ENCODE measurements at places on chromosomes 12 and 14.

DNA sequence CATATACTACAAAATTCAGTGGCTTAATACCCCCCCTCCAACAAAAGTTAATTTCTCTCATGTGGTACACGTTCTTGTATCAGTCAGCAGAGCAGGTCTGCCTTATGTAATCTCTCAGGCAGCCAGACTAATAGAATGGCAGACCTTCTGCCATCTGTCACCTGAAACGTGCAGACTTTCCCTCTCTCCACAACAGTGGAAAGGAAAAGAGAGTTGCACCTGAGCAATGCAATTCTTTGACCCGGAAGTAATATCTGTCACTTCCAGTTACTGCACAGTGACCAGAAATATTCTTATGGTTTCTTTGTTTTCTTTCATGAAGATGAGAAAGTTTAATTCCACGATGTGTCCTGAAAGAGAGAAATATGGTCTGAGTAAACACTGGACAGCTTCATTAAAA lies 14.4 kb downstream of the KERA start:
- no peak for DNase-seq

GRCh38 chr12:104480826-104481440 lies 24.2 kb downstream of the CHST11 start:
- DNase-seq: no peak

- no peak for DNase-seq
These were observed 111.1 kb downstream of the SPTSSA start for GRCh38 chr14:34350903-34351302.

DNA sequence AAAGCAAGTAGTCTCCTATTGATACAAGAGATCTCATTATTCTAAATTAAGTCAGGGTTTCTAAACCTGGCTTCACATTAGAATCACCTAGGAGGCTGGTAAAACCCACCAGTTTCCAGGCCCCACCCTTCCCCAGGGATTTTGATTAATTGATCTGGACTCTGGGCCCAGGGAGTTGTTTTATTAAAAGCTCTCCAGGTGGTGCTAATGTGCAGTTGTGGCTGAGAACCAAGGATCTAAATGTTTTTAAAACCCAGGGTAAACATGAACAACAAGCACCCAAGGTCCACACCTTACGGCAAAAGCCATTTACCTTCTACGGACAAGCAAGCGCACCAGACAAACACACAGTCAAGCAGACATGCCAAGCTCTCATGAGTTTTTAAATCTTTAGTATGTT lies 73.9 kb downstream of the SLC2A13 start:
- no peak for DNase-seq

- no peak for DNase-seq
These were observed 101.6 kb downstream of the CFAP54 start for GRCh38 chr12:96590970-96591369.

DNA sequence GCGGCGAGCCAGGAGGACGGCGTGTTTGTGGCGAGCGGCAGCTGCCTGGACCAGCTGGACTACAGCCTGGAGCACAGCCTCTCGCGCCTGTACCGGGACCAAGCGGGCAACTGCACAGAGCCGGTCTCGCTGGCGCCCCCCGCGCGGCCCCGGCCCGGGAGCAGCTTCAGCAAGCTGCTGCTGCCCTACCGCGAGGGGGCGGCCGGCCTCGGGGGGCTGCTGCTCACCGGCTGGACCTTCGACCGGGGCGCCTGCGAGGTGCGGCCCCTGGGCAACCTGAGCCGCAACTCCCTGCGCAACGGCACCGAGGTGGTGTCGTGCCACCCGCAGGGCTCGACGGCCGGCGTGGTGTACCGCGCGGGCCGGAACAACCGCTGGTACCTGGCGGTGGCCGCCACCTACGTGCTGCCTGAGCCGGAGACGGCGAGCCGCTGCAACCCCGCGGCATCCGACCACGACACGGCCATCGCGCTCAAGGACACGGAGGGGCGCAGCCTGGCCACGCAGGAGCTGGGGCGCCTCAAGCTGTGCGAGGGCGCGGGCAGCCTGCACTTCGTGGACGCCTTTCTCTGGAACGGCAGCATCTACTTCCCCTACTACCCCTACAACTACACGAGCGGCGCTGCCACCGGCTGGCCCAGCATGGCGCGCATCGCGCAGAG lies 873 bp downstream of the PLXNC1 start:
- DNase-seq: peak; percentile 58

DNA sequence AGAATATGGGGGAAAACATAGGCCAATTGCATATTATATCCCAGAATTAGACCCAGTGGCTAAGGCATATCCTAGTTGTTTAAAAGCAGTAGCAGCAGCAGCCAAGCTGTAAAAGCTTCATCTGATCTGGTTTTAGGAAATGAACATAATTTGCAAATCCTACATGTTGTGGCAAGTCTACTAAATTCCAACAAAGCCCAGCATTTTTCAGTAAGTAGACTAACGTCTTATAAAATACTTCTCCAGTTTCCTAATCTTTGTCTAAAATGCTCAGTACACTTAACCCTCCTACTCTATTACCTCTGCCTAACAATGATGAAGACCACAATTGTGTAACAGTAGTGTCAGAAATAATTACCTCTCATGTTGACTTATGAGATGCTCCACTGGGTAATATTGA lies 70.9 kb upstream of the RERGL start:
- no peak for DNase-seq

DNA sequence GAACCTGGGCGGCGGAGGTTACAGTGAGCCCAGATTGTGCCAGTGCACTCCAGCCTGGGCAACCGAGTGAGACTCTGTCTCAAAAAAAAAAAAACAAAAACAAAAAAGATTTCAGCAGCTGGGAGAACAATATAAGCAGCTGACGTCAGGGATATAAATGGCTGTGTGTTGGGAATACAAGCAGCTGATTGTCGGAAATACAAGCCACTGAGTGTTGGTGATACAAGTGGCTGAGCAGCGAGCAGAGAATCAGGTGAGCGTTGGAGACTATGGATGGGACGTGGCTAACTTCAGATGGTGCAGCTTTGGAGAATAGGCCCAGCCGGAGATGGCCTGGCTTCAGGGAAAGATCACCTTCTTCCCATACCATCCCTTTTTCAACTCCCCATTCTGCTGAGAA lies 32.0 kb downstream of the PSEN1 start:
- no peak for DNase-seq

DNA sequence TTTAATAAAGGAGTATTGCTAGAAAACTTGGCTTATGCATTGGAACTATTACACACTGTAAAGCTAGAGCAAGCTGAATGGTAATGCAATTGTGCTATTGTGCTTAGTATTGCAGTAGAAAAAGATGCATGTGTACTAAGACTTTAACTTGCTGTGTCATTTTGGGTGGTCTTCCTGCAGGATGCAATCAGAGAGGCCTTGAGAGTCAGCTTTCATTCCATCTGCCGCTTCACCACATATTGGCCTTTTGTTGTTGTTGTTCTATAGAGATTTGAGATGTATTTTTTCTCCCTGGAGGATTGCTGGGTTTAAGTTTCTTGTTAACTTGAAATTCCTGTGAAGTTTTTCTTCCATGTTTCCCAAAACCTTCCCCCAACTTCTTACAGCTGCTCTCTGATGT lies 449.7 kb downstream of the TMTC2 start:
- no peak for DNase-seq

DNA sequence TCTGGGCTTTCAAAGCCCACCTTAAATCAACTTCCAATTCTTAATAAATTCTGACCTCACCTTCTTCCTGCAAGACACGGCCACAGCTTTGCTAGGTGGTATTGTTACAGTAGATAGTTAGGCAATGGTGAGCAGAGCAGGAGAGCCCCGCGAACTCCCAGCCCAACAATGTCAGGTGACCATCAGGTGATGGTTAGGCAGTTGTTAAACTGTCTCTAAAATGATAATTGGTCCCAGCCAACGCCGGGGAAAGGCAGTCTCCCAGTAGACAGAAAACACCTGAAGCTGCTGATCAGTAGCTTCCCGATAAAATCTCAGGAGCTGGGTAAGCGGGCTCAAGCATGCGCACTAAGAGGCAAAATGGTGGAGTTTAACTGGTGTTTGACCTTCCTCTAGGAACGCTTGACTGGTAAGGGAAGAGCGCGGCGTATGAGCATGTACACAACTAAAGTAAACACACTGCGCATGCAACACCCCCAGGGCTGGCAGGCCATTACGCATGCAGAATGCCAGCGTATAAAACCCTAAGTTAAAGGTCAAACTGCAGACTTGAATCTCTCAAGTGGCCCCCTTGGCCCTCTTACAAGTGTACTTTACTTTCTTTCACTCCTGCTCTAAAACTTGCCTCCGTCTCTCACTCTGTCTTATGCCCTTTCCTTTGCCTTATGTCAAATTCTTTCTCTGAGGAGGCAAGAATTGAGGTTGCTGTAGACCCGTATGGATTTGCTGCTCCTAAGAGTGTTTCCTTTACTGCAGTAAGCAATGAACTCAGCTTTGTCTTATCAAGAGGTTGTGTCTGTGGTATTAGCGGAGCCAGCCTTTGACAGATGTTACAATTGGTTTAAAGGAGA lies 113.5 kb downstream of the C12orf75 start:
- DNase-seq: no peak

DNA sequence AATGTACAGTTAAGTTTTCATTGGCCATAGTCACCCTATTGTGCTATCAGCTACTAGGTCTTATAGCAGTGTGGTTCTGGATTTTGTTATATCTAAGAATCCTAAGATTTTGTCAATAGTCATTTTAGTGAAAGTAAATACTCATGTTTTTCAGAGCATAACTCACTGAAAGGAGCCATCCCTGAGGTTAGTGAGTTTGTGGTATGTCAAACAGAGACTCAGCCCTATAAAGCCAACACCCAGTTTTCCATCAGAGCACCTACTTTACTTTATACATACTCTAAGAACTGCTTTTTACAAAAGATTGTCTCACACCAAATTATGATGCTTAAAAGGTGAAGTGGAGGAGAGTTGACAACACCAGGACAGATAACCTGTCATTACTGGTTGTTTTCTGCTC lies 686.3 kb upstream of the LRFN5 start:
- no peak for DNase-seq

GRCh38 chr14:59081720-59082119 lies 106.7 kb upstream of the DAAM1 start:
- DNase-seq: no peak

GRCh38 chr12:130818635-130819576 lies 20.1 kb downstream of the STX2 start:
- DNase-seq: peak; percentile 70

GRCh38 chr12:69913526-69913925 lies 88.5 kb downstream of the MYRFL start:
- DNase-seq: no peak

- DNase-seq: no peak
These were observed 472.0 kb downstream of the TMTC2 start for GRCh38 chr12:83158613-83159207.

DNA sequence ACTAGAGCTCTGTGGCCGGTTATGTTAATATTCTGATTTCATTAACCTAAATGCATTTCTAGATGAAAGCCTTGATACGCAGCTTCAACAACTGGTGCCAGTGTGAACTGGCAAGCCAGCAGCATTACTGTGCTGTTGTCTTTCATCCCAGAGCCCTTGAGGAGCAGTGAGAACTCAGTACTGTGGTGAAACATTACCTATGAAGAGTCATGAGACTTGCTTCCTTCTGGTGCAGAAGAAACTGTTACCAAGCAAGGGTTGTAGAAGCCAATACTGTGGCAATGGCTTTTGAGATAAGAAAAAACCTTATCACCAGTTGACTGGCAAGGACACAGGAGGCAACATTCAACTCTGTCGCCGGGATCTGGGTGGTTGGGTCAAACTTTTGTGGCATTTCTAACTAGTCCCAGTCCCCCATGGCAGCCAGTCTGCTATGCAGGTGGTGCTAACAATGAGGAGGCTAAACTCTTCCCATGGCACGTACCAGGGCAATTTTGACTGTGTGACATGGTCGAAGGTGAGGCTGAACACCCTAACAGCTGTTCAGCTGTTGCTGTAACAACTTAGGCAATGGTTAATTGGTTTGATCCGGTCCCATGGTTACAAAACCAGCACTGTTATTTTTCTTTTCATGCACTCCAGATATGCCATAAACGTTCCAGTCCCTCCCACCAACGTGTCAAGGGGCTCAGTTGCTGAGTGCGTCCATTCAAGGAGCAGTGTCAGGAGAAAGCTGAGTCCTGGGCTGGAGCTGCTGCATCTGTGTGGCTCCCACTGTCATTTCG lies 12.6 kb upstream of the LGALS3 start:
- DNase-seq: no peak

- no peak for DNase-seq
These were observed 68.7 kb downstream of the CIT start for GRCh38 chr12:119808441-119808840.

DNA sequence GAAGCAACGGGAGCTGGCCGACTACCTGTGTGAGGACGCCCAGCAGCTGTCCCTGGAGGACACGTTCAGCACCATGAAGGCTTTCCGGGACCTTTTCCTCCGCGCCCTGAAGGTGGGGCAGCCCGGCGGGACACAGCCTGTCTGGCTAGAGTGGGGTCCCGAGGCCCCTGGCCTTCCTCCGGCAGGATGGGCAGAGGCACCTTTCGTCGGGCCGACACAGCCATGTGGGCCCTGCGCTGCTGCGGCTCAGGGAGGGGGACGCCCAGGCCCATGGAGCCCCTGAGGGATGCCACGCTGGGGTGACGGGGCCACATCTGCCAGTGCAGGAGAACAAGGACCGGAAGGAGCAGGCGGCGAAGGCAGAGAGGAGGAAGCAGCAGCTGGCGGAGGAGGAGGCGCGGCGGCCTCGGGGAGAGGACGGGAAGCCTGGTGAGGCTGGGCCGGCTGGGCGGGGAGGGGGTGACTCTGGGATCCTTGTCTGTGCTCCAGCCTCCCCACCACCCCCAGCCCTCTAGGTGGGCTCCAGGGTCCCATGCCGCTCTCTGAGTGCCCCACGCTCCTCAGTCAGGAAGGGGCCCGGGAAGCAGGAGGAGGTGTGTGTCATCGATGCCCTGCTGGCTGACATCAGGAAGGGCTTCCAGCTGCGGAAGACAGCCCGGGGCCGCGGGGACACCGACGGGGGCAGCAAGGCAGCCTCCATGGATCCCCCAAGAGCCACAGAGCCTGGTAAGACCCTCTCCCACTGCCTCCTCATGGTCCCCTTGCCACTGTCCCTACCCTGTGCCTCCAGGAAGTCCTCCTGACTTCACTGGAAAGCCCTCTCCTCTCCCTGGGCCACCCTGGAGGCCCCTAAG lies 10.9 kb upstream of the ADSS1 start:
- DNase-seq: no peak

- DNase-seq: no peak
These were observed 319.3 kb upstream of the SOX5 start for GRCh38 chr12:24268663-24269186.

GRCh38 chr14:88823968-88824313 lies 510 bp upstream of the TTC8 start:
- DNase-seq: no peak

GRCh38 chr14:99602788-99603415 lies 1.1 kb downstream of the CCDC85C start:
- no peak for DNase-seq

DNA sequence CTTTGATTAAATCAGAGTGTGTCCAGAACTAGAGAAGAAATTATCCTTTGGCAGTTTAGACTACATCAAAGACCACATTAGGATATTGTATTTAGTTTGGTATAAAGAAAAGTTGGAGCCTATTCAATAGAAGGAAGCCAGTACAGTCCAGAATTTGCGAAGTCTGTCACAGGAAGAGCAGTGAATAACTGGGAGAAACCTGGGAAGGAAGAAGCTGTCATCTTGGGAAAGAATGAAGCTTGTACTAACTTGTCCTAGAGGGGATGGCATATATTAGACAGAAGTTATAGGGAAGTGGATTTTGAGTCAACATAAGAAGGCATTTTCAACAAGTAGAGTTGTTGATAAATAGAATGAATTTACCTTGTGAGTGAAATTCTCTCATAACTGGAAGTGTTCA lies 386.7 kb downstream of the LRIG3 start:
- DNase-seq: no peak

- DNase-seq: no peak
These were observed 11.0 kb downstream of the C12orf76 start for GRCh38 chr12:110037315-110037714.

All from ovary (tissue), 10 donors.